ENCODE measurements at places on chromosomes 13 and 19.

- DNase-seq, result no peak
Observed at GRCh38 chr13:35473206-35473775, 3.2 kb downstream of the MAB21L1 start.

GRCh38 chr13:41955605-41956004, 5.3 kb downstream of the VWA8 start:
- DNase-seq, result no peak

DNA sequence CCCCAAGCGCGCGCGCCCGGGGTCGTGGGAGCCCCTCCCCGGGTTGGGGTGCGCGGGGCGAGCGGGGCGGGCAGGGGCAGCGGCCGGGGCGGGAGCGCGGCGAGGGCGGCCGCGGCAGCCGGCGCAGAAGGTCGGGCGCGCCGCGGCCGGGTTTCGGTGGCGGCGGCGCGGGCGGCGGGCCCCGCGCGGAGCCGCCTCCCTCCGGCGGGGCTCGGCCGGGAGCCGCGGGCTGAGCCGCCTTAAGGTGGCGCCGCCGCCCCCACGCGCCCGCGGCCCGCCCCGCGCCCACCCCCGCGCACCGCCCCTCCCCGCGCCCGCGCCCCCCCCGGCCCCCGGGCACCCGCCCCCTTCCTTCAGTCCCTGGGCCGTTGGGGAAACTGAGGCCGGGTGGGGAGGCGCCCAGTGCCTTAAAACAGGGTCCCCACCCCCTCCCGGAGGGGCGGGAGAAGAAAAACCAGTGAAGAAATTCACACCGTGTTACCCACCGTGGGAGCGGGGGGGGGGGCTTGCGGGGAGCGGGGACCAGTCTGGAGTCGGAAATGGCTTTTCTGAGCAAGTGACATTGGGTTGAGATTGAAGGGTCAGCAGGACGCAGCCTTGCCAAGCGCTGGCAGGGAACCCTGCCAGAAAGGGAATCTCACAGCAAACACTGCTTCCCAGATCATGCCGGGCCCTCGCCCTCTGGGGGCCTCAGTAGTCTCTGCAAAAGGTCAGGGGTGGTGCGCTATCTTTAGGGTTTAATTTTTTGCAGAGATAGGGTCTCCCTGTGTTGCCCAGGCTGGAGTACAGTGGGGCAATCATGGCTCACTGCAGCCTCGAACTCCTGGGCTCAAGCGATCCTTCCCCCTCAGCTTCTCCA, at the start of gene TLE2:
Gene TLE2, minus strand, starts transcription at position 216 of the 859 bp plus-strand sequence. CDS start 376 bp downstream, outside the sequence.
- no peak for DNase-seq

GRCh38 chr19:13952931-13953531, 722 bp downstream of the DCAF15 start:
- DNase-seq, result no peak

DNA sequence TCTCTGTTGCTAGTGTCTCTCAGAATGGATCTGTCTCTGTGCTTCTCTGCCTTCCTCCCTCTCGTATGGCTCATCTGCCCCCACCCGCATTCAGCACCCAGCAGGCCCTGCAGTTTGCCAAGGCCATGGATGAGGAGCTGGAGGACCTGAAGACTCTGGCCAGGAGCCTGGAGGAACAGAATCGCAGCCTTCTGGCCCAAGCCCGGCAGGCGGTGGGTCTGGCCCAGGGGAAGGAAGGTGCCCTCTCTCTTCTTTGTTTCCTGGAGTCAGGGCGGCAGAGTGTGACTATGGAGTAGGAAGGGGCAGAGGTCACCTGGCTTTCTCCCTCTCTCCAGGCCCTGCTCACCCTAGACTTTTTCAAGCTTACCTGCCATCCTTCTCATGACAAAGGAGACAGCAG, 10.9 kb downstream of the KASH5 start:
- no peak for DNase-seq

Measured in NCI-H526 treated with DMSO at 0.1 percent for 48 hours (cell line).